ENCODE measurements at places on chromosomes 5 and 9. TPM values are rescaled to one million over a fixed set of nuclear protein-coding genes. Genes with fewer than 3 reads are reported as not detected.

FOXD4L6 gene
- not detected for total RNA-seq

GRCh38 chr9:98146101-98146991, 27.3 kb upstream of the TRIM14 start:
- DNase-seq: peak; percentile 89

DNA sequence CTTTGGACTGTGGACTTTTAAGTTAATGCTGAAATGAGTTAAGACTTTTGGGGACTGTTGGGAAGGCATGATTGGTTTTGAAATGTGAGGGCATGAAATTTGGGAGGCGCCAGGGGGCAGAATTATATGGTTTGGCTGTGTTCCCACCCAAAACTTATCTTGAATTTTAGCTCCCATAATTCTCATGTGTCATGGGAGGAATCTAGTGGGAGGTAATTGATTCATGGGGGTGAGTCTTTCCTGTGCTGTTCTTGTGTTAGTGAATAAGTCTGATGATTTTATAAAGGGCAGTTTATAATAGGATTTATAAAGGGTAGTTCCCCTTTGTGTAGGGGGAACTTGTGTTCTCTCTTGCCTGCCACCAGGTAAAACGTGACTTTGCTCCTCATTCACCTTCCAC, 235.5 kb upstream of the CDH18 start:
- DNase-seq: no peak

IL7R gene
- total RNA-seq: not detected

DNA sequence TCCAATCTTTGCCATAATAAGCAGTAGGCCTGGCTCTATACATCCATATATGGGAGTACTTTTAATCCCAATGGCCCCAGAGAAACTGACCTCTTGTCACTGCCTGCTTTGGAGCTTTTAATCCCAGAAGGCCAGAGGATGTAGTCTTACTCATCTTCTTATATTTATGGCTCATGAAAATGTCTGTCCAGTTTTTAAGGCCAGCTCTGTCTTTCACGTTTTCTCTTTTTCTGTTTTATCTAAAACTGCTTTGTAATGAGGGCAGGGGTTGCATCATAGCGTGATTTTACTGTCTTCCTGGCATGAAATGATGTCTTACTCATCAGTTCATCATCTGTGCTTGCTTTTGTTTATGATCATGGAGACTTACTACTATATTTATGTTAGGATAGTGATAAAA, 1094.9 kb downstream of the MAT2B start:
- no peak for DNase-seq

DNA sequence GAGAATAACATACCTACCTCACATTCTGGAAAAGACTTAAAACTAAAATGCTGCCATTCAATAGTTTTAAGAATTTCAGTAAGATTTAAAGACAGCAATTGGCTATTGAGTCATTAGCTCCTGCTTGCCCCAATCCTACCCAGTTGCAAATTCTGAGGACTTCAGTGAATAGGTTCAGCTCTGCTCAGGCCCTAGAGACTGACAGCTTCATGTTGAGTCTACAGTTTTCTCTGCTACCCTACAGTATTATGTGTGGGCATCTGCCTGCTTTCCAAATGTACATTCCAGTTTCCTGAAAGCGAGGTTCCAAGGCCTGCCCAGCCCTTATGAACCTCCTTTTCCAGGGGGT, 61.5 kb downstream of the ARSB start:
- no peak for DNase-seq

HBEGF gene
- 46.3 TPM for total RNA-seq

DNA sequence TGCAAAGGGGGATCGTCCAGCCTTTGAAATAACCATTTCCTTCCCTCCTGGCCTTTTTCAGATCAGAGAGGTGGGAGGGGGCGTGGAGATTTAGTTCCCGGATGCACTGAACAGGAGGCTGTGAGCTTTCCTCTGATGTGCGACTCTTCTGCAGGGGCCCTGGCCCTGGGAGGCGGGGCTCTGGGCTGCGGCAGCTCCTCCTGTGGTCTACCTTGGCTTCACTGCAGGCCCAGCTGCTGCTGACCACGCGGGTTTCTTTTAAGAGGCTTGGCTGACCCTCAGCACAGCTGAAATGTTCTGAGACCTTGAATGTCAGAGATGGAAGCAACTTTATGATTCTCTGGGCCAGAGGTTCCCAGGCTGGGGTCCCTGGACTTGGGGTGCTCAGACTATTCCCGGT, 27.0 kb upstream of the COL15A1 start:
- no peak for DNase-seq

NFIB gene
- total RNA-seq: 29.5 TPM

ANKRD31 gene
- not detected for total RNA-seq

DNA sequence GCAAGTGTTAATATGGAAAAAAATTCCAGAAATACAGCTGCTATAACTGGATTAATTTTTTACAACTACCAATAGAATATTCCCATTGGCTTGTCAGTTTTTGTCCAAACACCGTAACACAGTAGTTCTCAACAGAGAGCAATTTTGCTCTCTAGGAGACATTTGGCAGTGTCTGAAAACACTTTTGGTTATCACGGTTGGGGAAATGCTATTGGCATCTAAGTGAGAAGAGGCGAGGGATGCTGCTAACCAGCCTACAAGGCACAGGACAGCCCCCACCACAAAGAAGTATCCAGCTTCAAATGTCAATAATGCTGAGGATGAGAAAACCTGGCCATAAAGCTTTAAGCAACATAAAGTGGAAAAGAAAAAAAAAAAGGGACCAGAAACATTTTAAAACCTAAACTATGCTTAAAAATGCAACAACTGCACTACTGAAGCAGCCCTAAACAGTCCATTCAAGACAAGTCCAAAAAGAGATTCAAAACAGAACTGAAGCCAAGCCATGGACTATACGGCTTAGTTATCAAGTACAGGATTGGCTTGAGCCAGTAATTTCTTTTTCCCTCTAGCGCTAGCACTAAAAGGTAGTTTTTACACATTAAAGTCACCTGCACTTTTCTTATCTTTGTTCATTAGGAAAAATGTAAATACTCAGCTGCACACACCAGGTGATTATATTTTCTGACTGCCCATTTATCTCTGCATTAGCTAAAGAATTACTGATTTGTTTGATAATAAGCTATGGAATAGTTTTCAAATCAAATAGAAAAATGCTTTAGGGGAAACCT, 83.9 kb downstream of the NR3C1 start:
- no peak for DNase-seq

PCSK5 gene
- 33.7 TPM for total RNA-seq

LCN15 gene
- not detected for total RNA-seq

PAIP1 gene
- 77.0 TPM for total RNA-seq

All from HT-29 (cell line).